Psoas muscle (tissue), 8 donors: ENCODE measurements at places on chromosomes 11 and 22. TPM values are rescaled to one million over a fixed set of nuclear protein-coding genes. Genes with fewer than 3 reads are reported as not detected.

DNA sequence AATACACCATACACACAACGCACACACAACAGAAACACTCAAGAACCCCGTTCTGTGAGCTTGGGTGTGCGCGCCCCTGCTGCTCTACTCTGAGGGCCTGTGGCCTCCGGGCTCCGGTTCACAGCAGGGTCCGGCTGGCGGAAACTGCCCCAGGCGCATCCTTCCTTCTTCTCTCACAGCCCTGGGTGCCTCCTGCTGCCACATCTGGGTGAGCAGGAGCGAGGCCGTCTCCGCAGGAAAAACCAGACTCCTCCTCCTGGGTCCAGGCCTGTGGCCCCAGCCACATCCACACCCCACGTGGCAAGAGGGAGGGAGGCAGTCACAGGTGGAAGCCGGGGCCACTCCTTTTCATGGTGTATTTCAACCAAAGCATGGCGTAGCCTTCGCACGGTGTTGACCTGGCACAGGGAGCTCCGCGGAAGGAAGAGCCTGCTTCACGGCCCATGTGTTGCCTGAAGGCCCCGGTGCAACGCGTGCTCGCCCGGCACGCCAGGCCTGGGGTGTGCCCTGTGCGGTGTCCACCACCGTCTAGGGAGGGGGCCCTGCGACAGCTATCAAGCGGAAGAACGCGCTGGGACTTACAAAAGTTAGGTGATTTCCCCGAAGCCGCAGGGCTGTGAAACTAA lies 1502.7 kb downstream of the TBC1D22A start:
- no peak for DNase-seq

DNA sequence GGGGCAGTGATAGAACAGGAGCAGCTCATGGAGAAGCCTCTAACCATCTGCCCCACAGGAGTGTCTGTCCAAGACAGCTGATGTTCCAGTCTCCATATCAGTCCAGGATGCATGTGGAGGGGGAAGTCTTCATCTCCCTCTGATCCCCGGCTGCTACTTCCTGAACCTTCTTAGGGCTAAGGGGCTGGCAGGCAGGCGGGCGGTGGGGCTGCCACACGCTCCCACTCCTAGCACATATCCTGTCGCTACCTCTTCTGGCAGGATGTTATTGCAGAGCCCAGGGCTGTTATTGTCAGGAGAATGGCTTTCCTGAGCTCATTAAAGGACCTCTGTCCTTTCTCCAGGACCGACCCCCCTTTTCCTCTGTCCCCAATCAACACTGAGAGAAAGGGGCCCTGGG lies 25.4 kb downstream of the LRRC55 start:
- DNase-seq: no peak

- DNase-seq: no peak
Observed at GRCh38 chr22:40216041-40216756, 38.5 kb downstream of the TNRC6B start.

DNA sequence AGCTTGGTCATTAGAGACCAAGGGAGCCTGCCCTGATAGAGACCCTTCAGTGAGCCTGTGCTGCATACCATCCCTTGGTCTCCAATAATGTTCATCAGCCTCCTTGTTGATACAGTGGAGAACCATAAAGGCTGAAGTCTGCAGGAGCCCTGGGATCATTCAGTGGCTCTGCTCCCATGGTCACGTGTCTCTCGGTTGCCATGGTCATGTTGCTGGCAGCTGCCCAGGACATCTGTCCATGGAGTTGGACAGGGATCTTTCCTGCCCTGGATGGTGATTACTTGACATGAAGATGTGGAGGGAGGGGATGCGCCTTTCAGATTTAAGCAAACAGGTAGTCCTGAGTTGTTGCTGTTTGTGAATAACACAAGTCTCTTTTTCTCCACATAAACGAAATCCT lies 38.2 kb downstream of the CYB5R2 start:
- peak; percentile 34 for DNase-seq

GRCh38 chr11:134503100-134503499 lies 91.1 kb upstream of the B3GAT1 start:
- DNase-seq: no peak

KRTAP5-2 gene
- total RNA-seq: not detected

DNA sequence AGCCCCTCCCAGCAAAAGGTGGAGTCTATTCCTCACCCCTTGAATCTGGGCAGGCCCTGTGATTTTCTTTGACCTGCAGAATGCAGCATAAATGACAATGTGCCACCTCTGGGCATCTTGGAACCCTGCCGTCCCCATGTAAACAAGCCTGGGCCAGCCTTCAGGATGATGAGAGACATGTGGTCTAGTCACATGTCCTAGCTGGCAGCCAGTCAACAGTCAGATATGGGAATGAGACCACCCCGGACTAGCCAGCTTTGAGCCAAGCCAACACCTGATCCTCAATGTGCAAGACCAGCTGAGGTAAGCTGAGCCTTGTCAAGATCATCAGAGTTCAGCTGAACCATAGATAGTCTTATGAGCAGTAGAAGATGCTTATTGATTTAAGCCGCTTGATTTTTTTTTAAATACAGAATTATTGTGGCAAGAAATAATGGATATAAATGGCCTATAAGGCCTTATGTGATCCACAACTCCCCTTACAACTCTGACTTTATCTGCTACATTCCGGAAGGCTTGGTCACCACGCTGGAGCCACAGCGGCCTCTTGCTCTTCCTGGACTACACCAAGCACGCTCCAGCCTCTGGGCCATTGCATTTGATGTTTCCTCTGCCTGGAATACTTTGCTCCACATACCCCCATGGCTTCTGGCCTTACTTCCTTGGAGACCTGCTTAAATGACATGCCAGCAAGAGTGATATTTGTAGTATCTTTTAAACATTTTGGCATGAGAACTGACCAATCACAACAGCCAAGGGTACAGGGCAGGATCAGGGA lies 225.9 kb upstream of the SESN3 start:
- DNase-seq: no peak

DNA sequence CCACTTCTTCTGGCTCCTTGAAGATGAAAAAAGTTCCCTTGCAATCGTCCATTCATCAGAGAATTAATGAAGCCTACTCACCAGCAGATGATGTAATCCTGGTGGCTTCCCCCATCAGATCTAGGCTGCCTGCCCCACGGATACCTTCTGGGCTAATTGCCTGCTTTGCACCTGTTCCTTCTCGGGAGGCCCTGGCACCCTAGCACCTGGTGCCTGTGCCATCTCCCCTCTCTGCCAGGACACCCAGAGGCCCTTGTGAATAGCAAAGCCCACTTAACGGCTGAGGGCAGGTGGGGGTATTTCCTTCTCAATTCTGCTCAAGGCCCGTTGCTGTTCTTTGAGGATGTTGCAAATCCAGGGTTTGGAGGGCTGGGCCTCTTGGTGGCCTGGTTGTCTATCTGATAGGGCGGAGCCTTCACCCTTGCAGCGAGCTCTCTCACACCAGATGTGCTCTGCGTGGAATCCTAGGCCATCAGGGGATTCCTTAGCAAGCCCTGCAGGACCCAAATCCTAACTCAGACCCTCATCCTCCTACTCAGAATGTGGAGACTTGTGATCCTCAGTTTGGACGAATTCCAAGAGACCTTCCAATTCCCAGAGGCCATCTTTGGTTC lies at the start of gene LMO2:
Gene LMO2 (minus strand): TSS at position 363 of the 614 bp plus-strand sequence. CDS start 22,360 bp downstream, outside the sequence.
- no peak for DNase-seq

- DNase-seq: no peak
Observed at GRCh38 chr22:32097018-32097417, 54.0 kb downstream of the SLC5A1 start.

- peak; percentile 72 for DNase-seq
Observed at GRCh38 chr11:114399490-114400215, 658 bp downstream of the C11orf71 start.

- no peak for DNase-seq
Observed at GRCh38 chr11:79054636-79055035, 386.2 kb downstream of the TENM4 start.

DNA sequence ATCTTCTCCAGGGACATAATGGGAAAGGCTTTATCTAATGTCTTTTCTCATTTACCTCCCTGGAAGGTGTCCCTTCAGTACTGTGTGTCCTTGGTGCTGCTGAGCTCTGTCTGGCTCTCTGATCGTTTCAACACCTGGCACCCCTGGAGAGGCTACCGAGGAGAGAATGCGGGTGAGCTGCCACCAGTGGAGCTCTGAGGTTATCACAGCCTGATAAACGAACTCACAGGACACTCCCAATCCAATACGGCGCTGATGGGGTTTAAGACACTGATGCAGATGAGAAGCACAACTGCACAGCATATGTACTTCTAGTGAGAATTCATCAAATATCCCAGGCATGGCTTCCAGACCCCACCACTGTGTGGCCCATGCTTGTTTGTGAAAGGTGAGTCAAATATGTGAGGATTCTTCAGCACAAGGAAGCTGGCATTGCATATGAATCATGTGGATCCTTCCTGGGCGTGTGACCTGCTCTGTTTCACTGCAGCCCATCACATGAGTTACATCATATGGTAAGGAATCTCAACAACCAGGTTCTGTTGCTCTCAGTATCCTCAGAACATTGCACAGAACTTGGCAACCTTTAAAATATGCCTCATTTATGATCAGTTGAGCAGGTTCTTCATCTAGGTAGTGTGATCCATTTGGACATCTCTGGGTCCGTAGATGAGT lies 34.8 kb upstream of the VWA5A start:
- no peak for DNase-seq

- DNase-seq: no peak
Observed at GRCh38 chr11:120384476-120384875, 48.3 kb downstream of the ARHGEF12 start.

DNA sequence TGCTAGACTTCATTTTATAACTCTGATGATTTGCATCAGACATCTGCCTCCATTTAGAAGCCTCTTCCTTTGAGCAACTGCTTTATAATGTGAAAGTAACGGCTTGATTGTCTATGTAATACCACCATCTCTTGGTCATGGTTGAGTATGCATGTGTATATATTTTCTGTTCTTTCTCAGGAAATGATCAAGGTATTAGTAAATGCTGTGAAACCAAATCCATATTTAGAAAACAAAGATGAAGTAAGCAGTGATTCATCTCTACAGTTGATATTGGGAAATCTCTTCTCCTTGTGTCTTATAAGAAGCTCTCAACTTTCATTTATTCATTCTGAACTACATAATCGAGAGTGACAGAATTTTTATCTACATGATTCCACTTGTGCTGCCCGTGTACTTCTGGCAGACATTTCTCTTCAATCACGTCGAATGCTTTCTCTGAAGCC lies 104.6 kb upstream of the ANO3 start:
- DNase-seq: no peak

OR2AG2 gene
- total RNA-seq: not detected

GRCh38 chr11:61791737-61792309 lies 576 bp downstream of the TMEM258 start:
- DNase-seq: peak; percentile 74

SLC7A4 gene
- total RNA-seq: 0.08 TPM

DEFB131B gene
- total RNA-seq: not detected

EXT2 gene
- 21.4 TPM for total RNA-seq

DNA sequence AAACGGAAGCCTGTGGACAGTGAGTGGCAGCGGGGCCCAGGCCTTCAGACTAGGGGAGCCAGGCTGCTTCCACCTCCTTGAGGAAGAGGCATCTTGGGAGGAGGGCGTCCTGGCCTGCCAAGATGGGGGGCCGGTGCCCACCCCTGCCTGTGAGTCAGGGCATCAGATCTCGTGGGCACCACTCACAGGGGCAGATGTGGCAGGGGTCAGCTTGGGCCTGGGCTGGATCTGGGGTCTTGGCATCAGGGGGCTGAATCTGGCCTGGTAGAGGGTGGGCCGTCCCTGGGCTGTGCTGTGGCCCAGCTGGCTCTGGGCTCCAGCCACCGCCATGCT lies 24.1 kb upstream of the TH start:
- DNase-seq: no peak

- no peak for DNase-seq
Observed at GRCh38 chr11:119847853-119848252, 118.9 kb upstream of the NECTIN1 start.

GRCh38 chr11:77079666-77080065 lies 12.9 kb downstream of the CAPN5 start:
- DNase-seq: no peak

DNA sequence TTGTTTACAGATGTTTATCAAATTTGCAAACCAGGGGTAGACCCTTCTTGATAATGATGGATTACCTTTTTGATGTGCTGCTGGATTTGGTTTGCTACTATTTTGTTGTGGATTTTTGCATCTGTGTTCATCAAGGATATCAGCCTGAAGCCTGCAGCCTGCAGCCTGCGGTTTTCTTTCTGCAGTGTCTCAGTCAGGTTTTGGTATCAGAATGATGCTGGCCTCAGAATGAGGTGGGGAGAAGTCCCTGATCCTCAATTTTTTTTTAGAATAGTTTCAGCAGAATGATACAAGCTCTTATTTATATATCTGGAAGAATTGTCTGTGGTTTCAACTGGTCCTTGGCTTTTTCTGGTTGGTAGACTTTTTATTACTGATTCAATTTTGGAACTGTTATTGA lies 19.7 kb upstream of the RAB38 start:
- no peak for DNase-seq

DNA sequence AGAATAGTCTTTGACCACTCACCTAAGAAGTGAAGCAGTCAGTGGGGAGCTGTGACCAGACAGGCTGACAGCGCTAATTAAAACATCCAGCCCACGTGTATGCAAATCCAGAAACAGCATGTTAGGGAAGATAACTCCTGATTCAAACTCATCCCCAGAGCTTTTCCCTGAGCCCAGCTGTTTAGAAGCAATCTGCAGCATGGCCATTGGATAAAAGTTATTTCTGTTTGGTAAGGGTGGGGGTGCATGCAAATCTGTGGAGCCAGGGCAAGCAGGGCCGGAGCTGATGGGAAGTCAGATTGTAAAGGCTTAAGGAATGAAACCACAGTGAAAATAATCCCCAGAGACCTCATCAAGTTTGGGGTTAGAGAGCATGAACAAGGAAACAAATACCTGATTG lies 247.9 kb upstream of the KIRREL3 start:
- no peak for DNase-seq
